Activated CD8-positive, alpha-beta memory T cell treated with anti-CD3 and anti-CD28 coated beads for 48 hours (primary cell): ENCODE measurements at places on chromosomes 1 and 21.

DNA sequence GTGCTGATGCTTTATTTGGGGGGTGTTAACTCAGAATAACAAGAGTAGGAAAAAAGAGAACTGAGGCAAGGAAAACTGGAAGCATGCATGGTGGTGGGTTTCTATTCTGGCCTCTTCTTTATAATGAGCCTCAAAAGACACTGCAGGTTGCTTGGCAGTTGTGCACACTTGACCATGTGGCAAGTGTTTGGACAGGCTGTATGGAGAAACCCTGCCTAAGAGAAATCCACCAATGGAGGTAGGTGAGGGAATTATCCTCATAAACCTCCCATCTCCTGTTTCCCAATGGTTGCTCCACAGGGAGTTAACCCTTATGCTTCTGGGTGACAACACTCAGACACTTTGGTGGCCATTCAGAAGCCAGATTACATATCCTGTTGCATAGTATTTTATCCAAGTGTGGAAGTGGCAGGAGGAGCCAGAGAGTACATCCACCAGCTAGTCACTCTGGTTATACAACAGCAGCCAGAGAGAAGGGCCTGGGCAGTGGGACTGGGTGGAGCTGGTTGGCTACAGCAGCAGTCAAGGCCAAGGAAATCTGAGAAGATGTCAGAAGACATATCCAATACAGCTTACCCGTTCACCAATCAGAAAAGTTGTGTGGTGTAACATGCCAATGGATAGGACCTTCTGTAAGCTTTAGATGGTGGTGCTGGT, 16.4 kb upstream of the VASH2 start:
- no peak for DNase-seq

GRCh38 chr1:243562473-243562872, 287.6 kb downstream of the AKT3 start:
- DNase-seq: no peak

DNA sequence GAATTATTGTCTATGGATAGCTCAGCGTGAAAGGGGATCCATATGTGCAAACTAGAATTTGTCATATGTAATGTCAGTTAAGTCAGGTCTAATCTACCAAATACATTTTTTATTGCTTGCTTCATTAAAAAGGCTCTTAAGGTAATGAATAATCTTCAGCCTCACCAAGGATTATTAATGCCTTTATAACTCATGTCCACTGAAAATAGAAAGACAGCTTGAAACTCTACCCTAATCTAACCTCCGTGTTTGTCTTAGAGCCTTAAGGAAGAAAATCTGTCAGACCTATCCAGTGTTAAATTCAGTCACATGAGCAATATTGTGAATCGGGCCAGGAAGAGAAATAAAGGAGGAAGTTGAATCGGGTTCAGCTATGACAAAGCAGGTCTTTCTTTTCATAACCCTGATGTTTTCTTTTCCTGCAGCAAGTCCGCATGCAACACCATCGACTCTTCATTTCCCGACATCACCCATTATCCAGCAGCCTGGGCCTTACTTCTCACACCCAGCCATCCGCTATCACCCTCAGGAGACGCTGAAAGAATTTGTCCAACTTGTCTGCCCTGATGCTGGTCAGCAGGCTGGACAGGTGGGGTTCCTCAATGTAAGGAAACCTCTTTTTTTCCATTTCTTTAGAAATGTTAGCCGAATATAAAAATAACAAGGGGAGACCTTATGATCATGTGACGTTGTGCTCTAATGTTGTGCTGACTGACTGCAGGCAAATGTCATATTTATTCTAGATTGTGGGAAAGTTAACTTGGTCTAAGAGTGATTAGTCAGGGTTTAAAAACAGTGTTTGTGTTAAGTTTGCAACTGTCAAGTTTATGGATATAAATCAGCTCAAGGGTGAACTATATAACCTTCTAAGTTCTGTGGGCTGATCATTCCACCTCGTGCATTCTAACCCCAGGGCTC, 321.0 kb downstream of the TM2D1 start:
- no peak for DNase-seq

DNA sequence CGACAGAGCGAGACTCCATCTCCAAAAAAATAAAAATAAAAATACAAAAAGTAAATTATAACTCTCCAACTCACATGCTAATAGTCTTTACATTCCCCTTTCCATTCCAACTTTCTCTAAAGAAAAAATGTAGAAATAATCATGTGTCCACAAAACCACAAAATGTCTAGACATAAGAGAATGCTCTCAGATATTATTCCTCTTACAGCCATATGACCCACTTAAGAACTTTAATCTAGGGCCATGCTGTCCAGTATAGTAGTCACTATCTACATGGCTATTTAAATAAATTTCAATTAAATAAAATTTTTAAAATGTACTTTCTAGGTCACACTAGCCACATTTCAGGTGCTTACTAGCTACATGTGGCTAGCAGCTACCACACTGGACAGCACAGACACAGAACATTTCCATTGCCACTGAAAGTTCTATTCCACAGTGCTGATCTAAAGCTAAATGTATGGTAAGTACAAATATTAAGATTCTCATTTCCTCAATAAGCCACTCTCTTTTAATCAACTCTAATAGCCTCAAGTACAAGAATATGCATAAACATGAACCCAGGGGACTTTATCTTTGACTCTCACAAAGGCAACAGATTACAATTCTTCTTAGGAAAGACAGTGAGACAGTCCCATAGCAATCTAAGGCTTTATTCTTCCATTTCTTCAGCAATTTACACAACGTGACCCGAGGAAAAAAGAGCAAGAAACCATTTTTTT, 138.6 kb downstream of the RERE start:
- no peak for DNase-seq

DNA sequence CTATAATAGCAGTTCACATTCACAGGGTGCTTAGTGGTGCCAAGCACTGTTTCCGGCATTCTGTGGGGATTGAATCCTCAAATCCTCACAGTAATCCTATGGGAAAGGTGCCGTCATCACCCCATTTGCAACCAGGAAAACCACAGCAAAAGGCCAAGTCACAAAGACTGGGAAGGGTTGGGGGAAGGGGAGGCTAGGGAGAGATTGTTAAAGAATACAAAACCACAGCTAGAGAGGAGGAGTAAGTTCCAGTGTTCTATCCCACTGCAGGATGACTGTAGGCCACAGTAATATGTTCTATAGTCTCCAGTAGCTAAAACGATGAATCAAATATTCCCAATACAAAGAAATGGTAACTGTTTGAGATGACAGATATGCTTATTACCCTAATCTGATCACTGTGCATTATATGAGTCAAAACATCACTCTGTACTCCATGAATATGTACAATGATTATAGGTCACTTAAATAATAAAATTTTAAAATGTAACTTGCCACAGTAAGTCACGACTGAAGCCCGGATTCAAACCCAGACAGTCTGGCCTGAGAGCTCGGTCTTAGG, 256.8 kb downstream of the TOMM20 start:
- no peak for DNase-seq

DNA sequence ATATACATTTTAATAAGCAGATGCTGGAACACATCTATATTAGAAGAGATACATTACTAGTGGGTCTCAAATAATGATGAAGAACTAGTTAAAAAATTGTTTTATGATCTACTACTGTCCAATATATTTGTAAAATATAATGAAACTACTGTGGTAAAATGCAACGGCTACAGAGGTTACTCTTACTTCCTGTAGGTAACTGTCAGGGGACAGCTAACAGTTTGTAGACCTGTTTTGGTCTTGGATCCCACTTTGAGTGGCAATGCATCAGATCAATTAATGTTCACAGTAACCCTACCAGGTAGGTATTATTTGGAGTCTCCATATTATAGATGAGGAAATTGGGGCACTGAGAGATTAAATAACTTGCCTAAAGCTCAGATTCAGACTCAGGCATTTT, 26.7 kb upstream of the MYSM1 start:
- no peak for DNase-seq

DNA sequence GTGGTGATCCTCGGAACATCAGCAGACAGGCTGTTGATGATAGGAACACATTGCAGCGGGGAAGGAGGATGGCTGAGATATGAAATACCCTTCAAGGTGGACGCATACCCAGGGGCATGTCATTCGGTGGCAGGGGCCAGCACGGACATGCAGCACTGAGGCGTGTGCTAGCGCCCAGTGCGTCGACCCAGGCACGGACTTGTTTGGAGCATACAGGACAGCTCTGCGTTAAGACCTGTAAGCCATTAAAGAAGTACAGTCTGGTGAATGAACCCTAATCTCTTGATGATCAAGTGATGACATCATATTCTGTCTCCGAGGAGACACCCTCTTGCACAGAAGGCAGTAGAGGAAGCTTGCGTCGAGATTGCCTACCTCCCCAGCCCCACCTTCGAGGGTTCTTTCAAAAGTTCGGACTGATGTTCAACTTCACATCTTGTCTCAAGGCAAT, 63.6 kb upstream of the KIF26B start:
- DNase-seq: no peak

DNA sequence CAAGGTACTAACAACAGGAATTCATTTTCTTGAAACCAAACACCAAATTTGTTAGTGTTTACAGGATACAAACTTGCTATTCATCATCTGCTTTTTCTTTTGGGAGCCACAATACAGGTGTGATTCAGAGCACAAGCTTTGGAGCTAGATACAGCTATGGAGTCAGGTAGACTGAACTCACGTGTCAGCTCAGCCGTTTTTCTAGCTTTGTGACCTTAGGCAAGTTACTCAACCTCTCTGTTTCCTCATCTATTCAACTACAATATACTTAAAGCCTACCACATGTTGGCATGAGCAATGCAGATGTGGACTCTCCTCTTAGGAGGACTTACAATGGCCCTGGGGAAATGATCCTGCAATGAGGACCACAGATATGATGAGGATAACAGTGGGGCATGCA, 6.3 kb downstream of the HTR1D start:
- no peak for DNase-seq

GRCh38 chr1:91693557-91693956, 192.4 kb downstream of the TGFBR3 start:
- no peak for DNase-seq

- no peak for DNase-seq
Measured at GRCh38 chr1:4733446-4734177, 79.2 kb downstream of the AJAP1 start.

- DNase-seq: no peak
Measured at GRCh38 chr1:169601096-169601881, 15.0 kb upstream of the F5 start.

DNA sequence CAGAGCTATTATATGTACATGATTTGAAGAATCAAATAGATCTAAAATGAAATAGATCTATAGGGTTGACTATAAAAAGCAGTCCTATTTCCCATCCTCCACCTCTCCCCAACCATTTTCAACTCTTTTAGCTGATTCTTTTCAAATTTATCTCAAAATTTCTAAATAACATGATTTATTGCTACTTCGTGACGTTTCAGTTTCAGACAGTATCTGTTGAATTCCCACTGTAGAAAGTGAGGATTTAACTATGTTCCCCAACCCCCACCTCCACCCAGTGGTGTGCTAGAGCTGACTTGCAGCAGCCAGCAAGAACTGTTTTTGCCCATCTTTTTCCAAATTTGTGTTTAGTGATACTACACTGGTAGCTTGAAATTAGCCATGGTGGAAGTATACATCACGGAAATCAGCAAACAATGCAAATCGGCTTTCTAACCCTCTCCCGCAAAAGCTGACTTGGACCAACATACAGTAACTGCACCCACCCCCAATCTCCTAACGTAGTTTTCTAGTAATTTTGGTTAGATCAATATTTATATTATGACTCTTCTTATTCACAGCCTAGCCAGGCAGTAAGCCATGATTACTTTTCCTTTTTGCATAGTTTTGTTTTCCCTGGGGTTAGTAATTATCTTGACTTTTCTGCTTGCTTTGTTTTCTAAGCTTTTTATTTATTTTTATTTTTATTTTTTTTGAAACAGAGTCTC, 10.9 kb downstream of the SEMA4A start:
- no peak for DNase-seq

- no peak for DNase-seq
Measured at GRCh38 chr1:19747761-19748160, 52.0 kb downstream of the TMCO4 start.

- no peak for DNase-seq
Measured at GRCh38 chr1:162011337-162012012, 12.2 kb downstream of the OLFML2B start.

GRCh38 chr1:246158131-246158530, 348.9 kb downstream of the SMYD3 start:
- DNase-seq: no peak

- DNase-seq: no peak
Measured at GRCh38 chr1:162562470-162562828, 927 bp downstream of the UAP1 start.

DNA sequence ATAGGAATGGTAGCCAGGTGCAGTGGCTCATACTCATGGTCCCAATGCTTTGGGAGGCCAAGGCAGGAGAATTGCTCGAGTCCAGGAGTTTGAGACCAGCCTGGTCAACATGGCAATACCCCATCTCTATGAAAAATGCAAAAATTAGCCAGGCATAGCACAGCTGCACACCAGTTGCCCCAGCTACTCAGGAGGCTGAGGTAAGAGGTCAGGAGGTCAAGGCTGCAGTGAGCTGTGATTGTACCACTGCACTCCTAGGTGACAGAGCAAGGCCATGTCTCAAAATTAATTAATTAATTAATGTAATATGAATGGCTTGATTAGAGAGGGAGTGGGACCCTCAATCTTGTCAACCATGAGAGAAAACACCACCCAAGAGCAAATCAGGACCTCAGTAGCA, 198.7 kb upstream of the DUSP10 start:
- no peak for DNase-seq

GRCh38 chr1:94713472-94714141, 106.5 kb upstream of the SLC44A3 start:
- DNase-seq: no peak

DNA sequence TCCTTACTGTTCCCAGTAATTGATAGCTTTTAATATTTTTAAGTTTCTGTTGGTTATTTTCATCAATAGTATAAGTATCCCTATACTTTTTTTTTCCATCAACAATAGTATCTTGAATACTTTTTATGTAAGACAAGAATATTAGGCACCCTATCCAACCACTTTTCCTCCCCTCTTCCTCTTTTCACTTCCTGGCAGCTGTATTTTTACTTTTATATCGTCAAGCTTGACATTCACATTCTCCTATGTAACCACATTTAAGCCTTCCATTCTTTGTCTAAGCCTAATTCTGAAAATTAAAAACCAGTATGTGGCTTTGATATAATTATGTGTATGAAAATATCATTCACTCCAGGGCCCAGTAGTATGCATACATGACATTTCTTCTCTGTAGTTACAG, 9.3 kb downstream of the TMEM39B start:
- no peak for DNase-seq

- DNase-seq: no peak
Measured at GRCh38 chr1:121558514-121558913, 373.7 kb downstream of the SRGAP2C start.

GRCh38 chr1:209723756-209724693, 19.4 kb downstream of the HSD11B1 start:
- no peak for DNase-seq

- DNase-seq: no peak
Measured at GRCh38 chr1:184210862-184211261, 159.3 kb downstream of the TSEN15 start.
